ENCODE measurements at places on chromosomes 12 and 14.

- no peak for DNase-seq
Measured at GRCh38 chr12:30043151-30043847, 259.6 kb upstream of the TMTC1 start.

- DNase-seq: no peak
Measured at GRCh38 chr12:16523284-16523950, 82.5 kb downstream of the LMO3 start.

DNA sequence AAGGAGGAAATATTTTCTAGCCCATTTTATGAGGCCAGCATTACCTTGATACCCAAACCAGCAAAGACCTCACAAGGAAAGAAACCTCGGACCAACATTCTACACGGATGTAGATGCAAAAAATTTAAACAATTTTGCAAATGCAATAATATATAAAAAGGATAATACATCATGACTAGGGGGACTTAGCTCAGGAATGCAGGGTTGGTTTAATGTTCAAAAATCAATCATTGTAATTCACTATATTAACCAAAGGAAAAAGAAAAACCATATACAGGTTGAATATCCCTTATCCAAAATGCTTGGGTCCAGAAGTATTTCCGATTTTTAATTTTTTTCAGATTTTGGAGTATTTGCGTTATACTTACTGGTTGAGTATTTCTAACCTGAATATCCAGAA, 33.0 kb downstream of the TPCN1 start:
- no peak for DNase-seq

DNA sequence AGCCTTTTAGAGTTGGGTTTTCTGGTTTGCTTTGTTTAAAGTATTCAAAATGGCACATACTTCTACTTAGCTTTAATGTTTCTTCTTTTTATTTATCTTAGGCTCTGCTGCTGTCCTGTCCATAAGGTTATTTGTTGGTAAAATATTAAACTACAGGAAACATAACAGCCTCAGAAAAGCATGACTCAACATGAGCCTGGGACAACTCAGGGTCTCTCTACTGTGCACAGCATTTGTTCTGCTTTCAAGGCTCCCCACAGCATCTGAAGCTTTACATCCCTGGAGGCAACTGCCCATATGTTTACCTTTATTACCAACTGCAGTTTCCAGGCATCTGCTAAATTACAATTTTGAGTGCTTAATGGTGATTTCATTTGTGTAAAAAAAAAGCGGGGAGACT, 954.2 kb upstream of the FBXO33 start:
- no peak for DNase-seq

- DNase-seq: no peak
Measured at GRCh38 chr14:68554231-68554630, 238.6 kb downstream of the ZFP36L1 start.

DNA sequence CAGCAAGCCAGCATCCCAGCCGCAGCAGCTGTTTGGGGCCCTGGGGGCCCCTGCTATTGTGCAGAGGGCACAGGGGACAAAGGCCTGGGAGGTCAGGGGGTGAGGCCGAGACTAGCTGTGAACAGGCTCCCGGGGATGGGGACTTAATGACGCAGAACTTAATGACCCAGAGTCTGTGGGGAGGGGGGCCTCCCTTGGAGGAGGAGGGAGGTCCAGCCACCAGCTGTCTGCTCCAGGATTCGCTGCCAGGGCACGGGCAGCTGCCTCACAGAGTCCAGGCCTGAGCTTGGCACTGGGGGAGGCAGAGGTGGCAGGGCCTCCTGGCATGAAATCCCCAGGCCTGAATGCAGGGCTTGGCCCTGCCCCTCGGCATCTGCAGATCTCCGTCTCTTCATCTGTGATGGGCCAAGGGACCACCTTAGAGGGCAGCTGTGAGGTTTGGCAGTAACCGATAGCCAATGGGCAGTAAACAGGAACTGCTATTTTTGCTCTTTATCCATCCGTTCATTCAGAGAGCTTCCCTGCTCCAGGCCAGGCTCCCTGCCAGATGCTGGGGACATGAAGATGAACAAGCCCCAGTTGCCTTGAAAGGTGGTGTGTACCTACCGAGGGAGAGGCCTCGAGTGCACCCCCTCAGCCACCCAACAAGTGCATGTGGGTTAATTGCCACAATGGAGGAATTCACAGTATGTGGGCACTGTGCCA, 6.7 kb downstream of the FAM222A start:
- no peak for DNase-seq

GRCh38 chr14:99718031-99718810, 34.1 kb downstream of the CYP46A1 start:
- DNase-seq: peak; percentile 3

DNA sequence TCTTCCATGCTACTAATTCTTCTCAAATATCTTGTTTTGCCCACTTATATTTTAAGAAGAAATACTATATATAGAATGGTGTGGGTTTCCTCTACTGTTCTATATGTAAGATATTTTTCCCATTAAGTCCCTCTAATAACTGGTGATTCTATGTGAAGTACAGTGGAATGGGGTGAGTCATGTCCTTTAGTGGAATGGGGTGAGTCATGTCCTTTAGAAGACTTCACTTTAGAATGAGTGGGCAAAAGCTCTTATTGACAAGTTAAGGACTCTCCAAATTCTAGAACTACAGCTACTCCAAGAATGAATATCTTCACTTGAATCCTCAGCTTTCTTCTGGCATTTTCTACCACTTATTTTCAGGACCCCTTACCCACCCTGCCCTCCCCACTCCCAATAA, 349.9 kb downstream of the ETNK1 start:
- DNase-seq: no peak

Data from central memory CD8-positive, alpha-beta T cell (primary cell).